ENCODE measurements at places on chromosomes 5 and 9.

DNA sequence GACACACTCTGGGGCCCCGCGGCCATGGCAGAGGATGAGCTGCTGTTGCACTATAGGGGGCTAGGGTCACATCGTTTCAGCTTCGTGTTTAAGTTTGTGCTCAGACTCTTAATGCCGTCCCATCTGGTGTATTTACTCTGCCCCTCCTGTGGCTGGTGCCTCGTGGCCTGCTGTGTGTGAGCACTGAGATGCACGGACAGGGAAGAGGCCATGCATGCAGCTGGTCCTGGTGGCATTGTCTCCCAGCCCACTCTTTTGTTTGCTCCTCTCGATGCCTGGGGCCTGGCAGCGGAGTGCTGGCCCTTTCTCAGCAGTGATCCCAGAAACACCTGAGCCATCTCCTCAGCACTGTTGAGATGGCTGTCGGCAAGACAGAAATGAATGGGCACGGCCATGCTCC, 30.0 kb upstream of the PHF2 start:
- DNase-seq: no peak

- DNase-seq: no peak
Measured at GRCh38 chr5:33315189-33315588, 125.6 kb upstream of the TARS1 start.

GRCh38 chr5:64786372-64786771, 17.6 kb downstream of the CWC27 start:
- DNase-seq: no peak

GRCh38 chr9:18456624-18457237, 17.2 kb upstream of the ADAMTSL1 start:
- no peak for DNase-seq

GRCh38 chr5:14849516-14850294, 21.9 kb downstream of the ANKH start:
- no peak for DNase-seq

DNA sequence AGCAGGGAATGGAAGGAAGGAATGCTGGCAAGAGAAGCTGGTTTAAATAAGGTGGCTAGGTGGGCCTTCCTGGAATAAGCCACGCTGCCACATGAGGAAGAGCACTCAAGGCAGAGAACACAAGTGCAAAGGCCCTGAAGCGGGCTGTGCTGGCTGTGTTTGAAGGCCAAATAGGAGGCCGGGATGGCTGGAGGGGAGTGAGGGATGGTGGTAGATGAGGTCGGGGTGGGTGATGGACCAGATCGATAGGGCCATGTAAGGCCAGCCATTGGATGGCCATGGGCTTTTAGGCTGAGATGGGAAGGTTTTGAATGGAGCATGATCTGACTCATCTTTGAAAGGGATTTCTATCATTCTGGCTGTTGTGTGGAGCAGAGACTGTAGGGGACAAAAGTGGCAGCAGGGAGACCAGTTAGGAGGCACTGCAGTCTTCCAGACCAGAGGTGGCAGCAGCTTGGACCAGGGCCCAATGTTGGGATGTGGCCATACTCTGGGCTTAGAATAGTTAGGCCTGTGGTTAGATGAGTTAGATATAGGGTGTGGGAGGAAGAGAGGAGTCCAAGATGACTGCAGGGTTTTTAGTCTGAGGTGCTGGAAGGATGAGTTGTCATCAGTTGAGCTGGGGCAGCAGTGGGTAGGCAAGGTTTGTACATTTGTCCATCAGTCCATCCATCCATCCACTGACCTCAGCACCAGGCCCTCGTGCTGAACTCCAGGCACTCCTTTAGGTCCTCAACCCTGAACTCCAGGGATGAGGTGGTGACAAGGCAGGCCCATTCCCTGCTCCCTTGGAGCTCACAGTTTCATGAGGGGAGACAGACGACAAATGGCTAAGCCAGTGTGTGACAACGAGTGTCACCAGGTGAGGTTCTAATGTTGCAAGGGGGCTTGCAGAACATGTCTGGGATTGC, 30.3 kb downstream of the NDST1 start:
- no peak for DNase-seq

GRCh38 chr9:14702200-14702720, 9.0 kb upstream of the ZDHHC21 start:
- no peak for DNase-seq

- no peak for DNase-seq
Measured at GRCh38 chr5:8879248-8879647, 666.6 kb downstream of the SEMA5A start.

- DNase-seq: no peak
Measured at GRCh38 chr9:34589636-34590380, at the start of gene CNTFR. TSS of gene CNTFR (minus strand) at chr9:34589724. CDS start at chr9:34568981, 20,743 bp downstream.

Data from T follicular helper cell (primary cell).